Activated CD4-positive, alpha-beta T cell treated with anti-CD3 and anti-CD28 coated beads, Interleukin-2, amount 50 U/mL, for 16 hours (primary cell): ENCODE measurements at places on chromosomes 2 and 18.
A peak's percentile ranks its signal among the peaks of the same experiment; 100 is the strongest.

- DNase-seq: no peak
These were observed 201.7 kb upstream of the STON1 start for GRCh38 chr2:48328159-48328809.

- DNase-seq: no peak
These were observed 176.8 kb downstream of the ARL4C start for GRCh38 chr2:234320066-234320465.

DNA sequence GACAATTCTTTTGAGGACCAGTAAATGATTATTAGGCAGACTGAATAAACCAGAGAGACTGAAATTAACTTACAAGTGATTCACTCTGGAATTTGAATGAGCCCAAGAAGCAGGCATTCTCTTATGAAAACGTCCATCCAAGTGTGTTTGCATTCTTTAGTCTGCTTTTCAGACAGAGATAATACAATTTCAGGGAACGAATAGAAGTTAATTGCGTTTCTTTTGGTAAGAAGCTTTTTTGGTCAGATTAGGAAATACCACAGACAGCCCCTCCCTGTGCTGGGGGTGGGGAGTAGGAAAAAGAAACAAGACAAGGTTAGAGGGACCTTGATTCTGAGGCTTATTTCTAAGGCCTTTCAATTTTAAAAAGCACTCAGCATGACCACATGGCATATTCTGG lies 874.4 kb downstream of the SUCLG1 start:
- no peak for DNase-seq

- DNase-seq: no peak
These were observed 128.6 kb downstream of the BIRC6 start for GRCh38 chr2:32485399-32485798.

GRCh38 chr2:134245340-134245984 lies 8.4 kb upstream of the MGAT5 start:
- peak; percentile 75 for DNase-seq

DNA sequence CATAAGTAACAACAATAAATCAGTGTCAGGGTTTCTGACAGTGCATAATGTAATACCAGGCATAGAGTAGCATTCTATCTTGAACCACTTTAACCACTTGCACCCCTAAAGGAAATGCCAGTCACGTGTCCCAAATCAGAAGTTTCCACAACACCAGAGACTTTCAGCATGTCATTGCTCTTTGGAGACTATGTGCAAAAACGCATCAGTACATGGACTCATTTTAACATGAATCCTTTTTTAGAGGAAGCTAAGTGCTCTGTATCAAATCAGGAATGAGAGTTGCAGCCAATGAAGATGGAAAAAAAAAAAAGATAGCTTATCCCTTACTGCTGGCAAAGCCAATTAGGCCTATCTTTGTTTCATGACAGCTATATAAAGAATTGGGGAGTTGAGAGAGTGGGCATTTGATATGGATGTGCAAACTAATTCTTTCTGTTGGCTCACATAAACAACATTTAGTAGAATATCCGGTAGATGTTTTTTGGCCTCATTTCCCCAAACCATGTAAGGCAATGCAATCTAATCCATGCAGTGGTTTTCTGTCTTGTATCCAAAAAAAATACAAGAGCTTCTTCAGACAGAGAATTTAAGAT lies 353.1 kb downstream of the IRS1 start:
- DNase-seq: no peak

- peak; percentile 99 for DNase-seq
These were observed at the start of gene DDX18 for GRCh38 chr2:117814417-117815264. DDX18 (plus strand) TSS chr2:117814691; CDS start chr2:117814778, 87 bp downstream.

GRCh38 chr2:128941751-128942150 lies 623.1 kb upstream of the HS6ST1 start:
- DNase-seq: no peak

- DNase-seq: no peak
These were observed 245.0 kb upstream of the NT5C1B start for GRCh38 chr2:18834341-18834740.

- DNase-seq: no peak
These were observed 21.4 kb downstream of the HJURP start for GRCh38 chr2:233832869-233833311.

DNA sequence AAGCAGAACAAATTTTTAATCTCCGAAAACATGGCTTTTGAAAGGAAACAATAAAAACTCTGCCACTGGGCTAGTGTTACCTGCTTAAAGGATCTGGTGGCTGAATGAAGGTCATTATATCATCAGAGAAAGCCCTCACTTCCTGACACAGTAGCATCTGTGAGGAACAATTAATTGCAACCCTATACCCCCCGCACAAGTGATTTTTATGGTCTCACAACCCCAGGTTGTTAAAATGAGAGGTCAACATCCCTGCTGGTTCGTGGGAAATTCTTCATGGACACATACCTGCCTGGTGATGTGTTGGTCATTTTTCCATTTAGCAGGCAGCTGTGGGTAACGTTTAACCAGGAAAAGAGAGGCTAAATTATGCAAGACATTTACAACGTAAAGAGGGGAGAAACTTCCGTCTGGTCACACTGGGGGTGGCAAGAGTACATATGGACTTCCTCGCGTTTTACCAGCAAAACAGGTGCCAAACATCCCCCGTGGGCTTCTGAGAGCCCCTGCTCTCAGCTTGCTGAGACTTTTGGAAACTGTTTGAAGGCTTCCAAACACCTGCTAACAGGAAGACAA lies 29.2 kb downstream of the NIFK start:
- DNase-seq: no peak

DNA sequence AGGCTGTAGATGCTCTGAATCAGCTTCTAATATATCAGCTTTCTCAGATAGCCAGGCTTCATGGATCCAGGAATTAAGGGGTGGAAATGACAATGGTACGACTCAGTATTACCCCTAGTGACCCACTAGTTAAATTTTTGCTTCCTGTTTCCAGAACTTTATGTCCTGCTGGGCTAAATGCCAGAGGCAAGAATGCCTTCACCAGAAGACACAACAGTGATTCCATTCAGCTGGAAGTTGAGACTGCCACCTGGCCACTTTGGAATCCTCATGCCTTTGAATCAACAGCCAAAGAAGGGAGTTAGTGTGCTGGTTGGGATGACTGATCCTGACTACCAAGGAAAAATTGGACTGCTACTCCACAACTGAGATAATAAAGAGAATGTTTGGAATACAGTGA lies 239.1 kb downstream of the ASXL3 start:
- DNase-seq: no peak

- no peak for DNase-seq
These were observed 18.2 kb downstream of the HOXD1 start for GRCh38 chr2:176206682-176207081.

- DNase-seq: no peak
These were observed 35.5 kb downstream of the LIPG start for GRCh38 chr18:49597157-49597931.

GRCh38 chr2:101608408-101609310 lies 88.8 kb upstream of the MAP4K4 start:
- DNase-seq: no peak

DNA sequence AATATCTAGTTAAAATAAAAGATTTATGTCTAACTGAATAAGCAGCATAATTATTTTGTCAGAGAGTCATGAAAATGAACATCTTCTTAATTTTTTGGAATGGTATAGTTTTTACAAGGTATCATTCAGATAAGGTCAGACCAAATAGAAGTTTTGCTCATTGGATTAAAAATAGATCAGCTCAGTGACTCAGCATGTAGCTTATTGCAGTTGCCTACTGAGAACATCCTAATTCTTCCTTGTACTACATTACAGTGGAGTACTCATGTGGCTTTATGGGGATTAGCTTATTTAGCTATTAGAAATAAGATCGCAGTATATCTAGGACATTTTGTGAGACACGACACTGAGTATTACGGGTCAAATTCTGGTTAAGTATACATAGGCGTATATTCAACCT lies 38.2 kb upstream of the PPM1B start:
- DNase-seq: no peak

- DNase-seq: no peak
These were observed 16.7 kb downstream of the LHCGR start for GRCh38 chr2:48738806-48739205.

DNA sequence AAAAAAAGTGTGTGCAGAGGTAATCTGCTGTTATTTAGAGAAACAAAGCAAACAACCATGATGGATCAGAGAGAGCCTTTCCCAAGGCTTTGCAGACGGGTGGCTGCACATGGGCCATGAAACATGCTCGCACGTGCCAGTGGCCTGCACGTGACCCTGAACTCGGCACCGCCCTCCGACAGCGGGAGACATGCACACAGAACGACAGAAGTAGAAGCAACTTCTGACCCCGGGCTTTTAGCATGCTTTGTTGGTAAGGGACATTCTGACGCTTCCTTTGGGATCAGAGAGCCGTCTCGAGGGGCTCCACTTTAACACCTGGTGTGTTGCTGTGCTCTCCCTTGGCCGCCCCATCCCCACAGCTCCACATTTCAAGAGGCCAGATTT lies 112.5 kb downstream of the KCNF1 start:
- no peak for DNase-seq

- no peak for DNase-seq
These were observed 112.9 kb upstream of the STK17B start for GRCh38 chr2:196284144-196284844.

DNA sequence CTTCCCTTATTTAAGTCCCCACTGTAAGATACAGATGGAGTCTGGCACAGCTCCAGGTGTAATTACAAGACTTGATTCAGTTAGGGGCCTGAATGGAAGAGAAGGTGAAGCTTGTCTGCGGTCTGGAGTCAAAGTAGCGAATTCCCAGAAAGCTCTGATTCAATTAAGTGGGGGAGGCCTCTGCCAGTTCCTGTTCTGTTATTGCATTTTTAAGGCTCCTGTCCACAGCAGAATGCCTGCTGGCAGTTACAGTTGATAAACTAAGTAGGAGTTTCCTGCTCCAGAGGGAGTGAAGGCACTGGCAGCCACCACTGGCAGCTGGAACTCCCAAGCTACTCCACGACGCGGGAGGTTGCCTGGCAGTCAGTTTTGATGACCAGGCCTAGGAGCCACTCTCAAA lies 181.1 kb downstream of the SOCS6 start:
- no peak for DNase-seq

- no peak for DNase-seq
These were observed 4.3 kb upstream of the ZNF236 start for GRCh38 chr18:76817888-76818611.

DNA sequence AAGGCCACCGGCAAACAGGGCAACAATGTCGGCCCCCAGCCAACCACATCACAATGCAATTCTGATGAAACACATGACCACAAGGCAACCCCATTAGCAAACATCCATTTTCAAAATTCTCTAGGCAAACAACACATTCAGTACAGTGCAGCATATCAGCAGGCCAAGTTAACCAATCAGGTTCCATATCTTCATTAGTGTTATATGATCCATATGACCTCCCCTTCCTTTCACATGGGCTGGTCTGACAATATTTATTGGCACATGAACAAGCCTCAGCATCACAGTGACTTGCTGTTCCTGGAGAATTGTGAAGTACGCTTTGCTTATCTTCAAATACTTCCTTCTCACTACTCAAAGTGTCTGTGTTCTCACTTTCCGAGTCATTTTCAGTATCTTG lies 19.8 kb downstream of the RNF103 start:
- no peak for DNase-seq

GRCh38 chr2:240913810-240914644 lies 7.9 kb downstream of the CROCC2 start:
- DNase-seq: peak; percentile 54

GRCh38 chr2:22536133-22536532 lies 848.8 kb upstream of the KLHL29 start:
- no peak for DNase-seq

DNA sequence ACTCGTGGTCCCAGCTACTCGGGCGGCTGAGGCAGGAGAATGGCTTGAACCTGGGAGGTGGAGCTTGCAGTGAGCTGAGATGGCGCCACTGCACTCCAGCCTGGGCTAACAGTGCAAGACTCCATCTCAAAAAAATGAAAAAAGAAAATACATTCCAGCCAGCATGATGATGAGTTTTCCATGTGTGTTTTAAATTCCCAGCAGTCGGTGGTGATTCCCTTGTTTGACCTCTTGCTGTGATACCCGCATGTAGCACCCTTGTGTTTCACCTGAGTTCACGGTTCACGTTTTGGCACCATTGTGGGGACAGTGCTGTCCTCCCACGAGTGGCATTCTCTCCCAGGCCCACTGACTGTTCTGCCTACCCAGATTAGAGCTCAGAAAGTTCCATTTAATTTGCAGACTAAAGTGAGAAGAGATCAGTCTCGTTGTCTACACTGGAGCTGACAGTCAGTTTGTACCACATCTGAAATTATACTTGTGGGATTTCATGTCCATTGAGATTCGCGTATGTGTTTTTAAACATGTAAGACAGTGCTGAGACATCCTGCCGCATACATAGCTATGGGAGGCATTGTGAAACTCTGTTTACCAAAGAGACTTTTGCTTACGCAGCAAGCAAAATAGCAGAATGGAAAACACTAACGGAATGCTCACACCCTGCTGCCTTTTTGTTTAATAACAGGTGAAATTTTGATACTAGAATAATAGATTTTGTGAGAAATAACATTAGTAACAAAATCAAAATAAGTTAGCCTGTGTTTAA lies 157.1 kb downstream of the GBX2 start:
- DNase-seq: no peak

GRCh38 chr18:7464245-7464966 lies 102.7 kb upstream of the PTPRM start:
- DNase-seq: no peak

GRCh38 chr2:126542247-126542646 lies 113.7 kb upstream of the GYPC start:
- DNase-seq: no peak

- no peak for DNase-seq
These were observed 53.4 kb downstream of the POLR1A start for GRCh38 chr2:86052265-86052664.

DNA sequence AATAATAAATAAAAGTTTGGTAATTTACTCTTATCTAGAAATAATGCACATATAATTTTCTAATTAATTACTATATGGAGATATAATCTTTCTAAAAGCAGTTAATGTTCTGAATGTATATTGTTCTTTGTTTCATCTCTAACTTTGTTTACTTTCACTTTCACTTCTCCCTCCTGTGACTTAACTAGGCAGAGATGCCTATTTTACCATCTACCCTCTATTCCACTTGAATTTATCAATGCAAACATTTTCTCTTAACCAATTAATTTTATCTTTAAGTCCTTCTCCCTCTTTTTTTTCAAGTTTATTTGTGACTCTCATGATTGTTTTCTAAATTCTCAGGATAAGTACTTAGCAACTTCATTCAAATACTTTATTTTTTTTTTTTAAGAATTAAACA lies 55.1 kb upstream of the IL1RL1 start:
- DNase-seq: no peak

GRCh38 chr2:150234787-150235446 lies 252.6 kb downstream of the RND3 start:
- DNase-seq: no peak

- no peak for DNase-seq
These were observed 4.1 kb upstream of the RAD51AP2 start for GRCh38 chr2:17522303-17522702.
